Calu3 (cell line): ENCODE measurements at places on chromosomes 11 and 22. TPM values are rescaled to one million over a fixed set of nuclear protein-coding genes. Genes with fewer than 3 reads are reported as not detected.

DNA sequence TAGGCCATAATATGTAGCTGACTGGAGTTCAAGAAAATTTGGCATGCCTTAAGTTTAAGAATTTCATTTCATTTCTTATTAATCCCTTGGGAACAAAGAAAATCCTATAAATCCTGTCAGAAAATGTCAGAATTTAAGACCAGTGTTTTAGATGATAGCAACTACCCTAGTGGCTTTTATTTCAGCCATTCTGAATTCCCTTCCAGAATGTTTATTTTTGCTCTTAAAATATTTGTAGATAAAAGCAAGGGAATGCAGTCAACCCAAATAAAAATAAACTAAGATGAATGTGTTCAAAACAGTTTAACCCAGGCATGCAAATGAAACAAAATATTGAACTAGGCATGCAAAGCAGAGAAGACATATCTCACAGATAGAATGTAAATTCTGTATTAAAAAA, 356.9 kb upstream of the LRRC4C start:
- H3K27me3 ChIP-seq = no peaks in the 10 kb centered on the region
- no peak for DNase-seq
- no peak overlapping the region for H3K27ac ChIP-seq
- no peaks in the 10 kb centered on the region for H3K36me3 ChIP-seq
- H3K4me1 ChIP-seq = no peaks in the 10 kb centered on the region
- no peak overlapping the region for H3K4me3 ChIP-seq

DNA sequence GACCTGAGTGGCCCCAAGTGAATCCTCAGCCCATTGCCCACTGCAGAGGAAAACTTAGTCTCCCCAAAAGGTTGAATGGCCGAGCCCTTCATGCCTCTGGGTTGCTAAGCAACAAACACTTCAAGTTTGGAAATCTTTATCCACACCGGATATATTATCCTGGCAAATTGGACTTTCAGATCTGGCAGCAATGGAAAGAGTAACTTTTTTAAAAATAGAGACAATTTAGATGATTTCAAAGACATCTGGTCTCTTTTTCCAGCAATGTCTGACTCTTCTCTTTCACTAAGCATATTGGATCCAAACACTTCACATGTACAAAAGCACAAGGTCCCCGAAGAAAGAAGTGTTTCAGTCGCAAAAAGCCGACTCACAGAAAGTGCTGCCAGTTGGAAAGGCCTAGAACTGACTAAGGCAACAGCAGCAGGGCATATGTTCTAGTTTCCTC, 505.3 kb downstream of the SOX6 start:
- H3K36me3 ChIP-seq = no peaks in the 10 kb centered on the region
- no peak overlapping the region for H3K27ac ChIP-seq
- no peak overlapping the region for H3K4me3 ChIP-seq
- no peaks in the 10 kb centered on the region for H3K4me1 ChIP-seq
- no peak for DNase-seq
- H3K27me3 ChIP-seq = no peaks in the 10 kb centered on the region

GRCh38 chr11:14149683-14150082, 187.2 kb downstream of the SPON1 start:
- no peaks in the 10 kb centered on the region for H3K36me3 ChIP-seq
- H3K27ac ChIP-seq = no peak overlapping the region
- no peak overlapping the region for H3K4me3 ChIP-seq
- DNase-seq = no peak
- H3K27me3 ChIP-seq = peaks cover 38% of the 10 kb centered on the region

- no peak overlapping the region for H3K4me3 ChIP-seq
- no peaks in the 10 kb centered on the region for H3K27me3 ChIP-seq
- H3K27ac ChIP-seq = peak overlapping the region; percentile 86
- H3K4me1 ChIP-seq = peaks cover 17% of the 10 kb centered on the region
Observed at GRCh38 chr11:94128291-94128745, 323 bp upstream of the PANX1 start.

- no peak for DNase-seq
- H3K4me3 ChIP-seq = no peak overlapping the region
- peaks cover 22% of the 10 kb centered on the region for H3K4me1 ChIP-seq
- no peak overlapping the region for H3K27ac ChIP-seq
- H3K27me3 ChIP-seq = no peaks in the 10 kb centered on the region
- no peaks in the 10 kb centered on the region for H3K36me3 ChIP-seq
Observed at GRCh38 chr11:3959903-3960265, 104.4 kb downstream of the STIM1 start.

DNA sequence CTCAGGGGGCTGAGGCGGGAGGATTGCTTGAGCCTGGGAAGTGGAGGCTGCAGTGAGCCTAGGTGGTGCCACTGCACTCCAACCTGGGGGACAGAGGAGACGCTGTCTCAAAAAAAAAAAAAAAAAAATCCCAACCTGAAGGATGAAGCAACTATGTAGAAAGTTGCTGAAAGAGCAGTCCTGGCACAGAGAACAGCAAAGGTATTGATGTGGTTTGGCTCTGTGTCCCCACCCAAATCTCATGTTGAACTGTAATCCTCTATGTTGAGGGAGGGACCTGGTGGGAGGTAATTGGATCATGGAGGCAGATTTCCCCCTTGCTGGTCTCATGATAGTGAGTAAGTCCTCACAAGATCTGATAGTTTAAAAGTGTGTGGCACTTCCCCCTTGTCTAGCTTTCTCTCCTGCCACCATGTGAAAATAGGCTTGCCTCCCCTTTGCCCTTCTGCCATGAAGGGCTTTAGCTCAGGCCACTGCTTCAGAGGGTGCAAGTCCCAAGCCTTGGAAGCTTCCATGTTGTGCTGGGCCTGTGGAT, 10.7 kb upstream of the SERPING1 start:
- H3K4me3 ChIP-seq = no peak overlapping the region
- H3K27ac ChIP-seq = no peak overlapping the region
- H3K4me1 ChIP-seq = no peaks in the 10 kb centered on the region
- no peaks in the 10 kb centered on the region for H3K27me3 ChIP-seq
- H3K36me3 ChIP-seq = no peaks in the 10 kb centered on the region

PNPLA5 gene
- not detected in 2 replicates for total RNA-seq

GVQW3 gene
- 6.7 and 7.2 TPM in 2 replicates for total RNA-seq

- no peak for DNase-seq
- no peaks in the 10 kb centered on the region for H3K36me3 ChIP-seq
- H3K4me3 ChIP-seq = no peak overlapping the region
- H3K4me1 ChIP-seq = no peaks in the 10 kb centered on the region
- H3K27ac ChIP-seq = no peak overlapping the region
Observed at GRCh38 chr11:101582989-101583250, 887 bp downstream of the TRPC6 start.

NPTXR gene
- 6.1 and 6.6 TPM in 2 replicates for total RNA-seq

DNA sequence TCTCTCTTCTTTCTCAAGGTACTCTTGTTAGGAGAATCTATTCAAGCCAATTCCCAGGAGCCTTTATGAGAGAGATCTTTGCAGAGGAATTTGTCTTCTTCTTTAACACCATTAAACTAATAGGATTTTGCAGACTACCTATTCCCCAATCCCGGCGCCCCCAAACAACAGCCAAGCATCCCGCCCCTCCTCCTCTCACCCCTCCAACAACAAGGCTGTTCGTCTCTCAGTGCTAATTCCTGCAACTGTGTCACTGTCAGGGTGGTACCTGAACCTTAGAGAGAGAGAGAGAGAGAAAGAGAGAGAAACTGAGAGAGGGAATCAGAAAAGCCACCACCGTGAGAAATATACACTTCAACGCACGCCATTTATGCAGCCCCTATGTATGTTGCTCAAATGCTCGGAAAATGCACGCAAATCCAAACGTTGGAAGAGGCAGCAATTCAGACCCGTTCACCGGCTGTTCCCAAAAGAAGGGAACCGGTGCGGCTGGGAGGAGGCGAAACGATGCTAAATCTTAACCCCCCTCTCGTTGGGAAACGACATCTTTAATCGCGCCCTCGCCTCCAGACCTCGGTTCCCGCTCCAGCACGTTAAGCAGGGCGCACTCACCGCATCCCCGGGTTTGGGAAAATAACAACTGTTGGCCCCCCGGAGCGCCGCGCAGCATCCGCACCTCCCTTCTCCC, 961 bp downstream of the KCNA4 start:
- no peak overlapping the region for H3K4me3 ChIP-seq
- H3K36me3 ChIP-seq = no peaks in the 10 kb centered on the region
- DNase-seq = no peak
- H3K4me1 ChIP-seq = no peaks in the 10 kb centered on the region
- no peak overlapping the region for H3K27ac ChIP-seq
- H3K27me3 ChIP-seq = no peaks in the 10 kb centered on the region

DNA sequence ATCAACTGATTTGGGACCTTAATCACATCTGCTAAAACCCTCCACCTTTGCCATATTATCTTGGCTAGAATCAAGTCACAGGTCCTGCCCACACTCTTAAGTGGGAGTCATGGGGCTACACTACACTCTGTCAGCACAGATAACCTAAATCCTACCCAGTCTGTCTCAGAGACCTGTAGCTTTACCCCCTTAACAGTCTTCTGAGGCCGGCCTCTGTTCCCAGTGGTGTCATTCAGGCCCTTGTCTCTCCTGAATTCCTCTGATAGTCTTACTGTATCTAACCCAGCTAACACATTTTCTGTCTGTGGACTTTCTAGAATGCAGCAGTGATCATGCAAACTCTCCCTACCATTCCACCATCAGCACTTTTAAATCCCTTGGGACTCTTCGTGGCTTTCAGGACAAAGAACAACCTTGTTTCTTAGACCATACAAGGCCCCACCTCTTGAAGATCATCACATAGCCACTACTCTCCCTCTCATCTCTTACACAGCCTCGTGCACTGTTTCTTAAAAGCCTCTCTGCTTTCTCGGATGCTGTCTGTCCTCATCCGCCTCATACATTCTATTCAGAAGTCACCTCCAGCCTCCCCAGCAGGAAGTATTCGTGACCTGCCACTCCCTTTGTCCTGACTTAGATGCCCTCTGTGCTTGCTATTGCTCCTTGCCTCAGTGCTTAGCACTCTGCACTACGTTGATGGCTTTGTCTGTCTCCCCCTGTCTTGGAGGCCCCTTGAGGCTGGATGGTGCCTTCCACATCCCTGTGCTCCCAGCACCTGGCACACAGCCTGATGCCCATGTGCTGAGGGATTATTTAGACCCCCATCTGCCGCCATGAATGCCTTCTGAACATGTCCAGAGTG, 57.9 kb downstream of the PANX1 start:
- H3K4me1 ChIP-seq = no peaks in the 10 kb centered on the region
- H3K27me3 ChIP-seq = no peaks in the 10 kb centered on the region
- H3K27ac ChIP-seq = no peak overlapping the region
- no peak overlapping the region for H3K4me3 ChIP-seq
- no peak for DNase-seq
- H3K36me3 ChIP-seq = no peaks in the 10 kb centered on the region

DNA sequence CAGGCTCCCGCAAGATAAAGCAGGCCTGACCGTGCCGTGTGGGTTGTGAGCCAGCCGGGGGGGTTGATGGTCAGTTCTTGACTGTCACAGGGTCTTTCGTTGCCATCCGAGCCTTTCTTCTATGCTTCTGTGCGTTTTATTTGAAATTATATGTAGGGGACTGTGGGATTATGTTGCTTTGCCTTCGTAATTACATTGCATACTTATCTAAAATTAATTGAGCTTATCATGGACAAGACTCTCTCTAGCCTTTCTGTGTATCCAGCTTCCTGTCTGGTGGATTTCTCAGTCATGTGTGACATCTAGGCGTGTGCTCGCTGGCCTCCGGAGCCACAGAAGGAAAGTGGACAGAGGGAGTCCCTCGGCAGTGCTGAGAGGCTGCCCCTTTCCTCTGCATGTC, 93.2 kb downstream of the TBC1D22A start:
- peaks cover 9% of the 10 kb centered on the region for H3K36me3 ChIP-seq
- H3K4me3 ChIP-seq = no peak overlapping the region
- H3K27ac ChIP-seq = no peak overlapping the region
- no peak for DNase-seq
- H3K27me3 ChIP-seq = no peaks in the 10 kb centered on the region
- no peaks in the 10 kb centered on the region for H3K4me1 ChIP-seq

ARHGAP42 gene
- 9.9 and 10.3 TPM in 2 replicates for total RNA-seq

GRCh38 chr22:17916226-17916889, 108.0 kb downstream of the MICAL3 start:
- no peak for DNase-seq
- no peak overlapping the region for H3K4me3 ChIP-seq
- H3K4me1 ChIP-seq = peaks cover 19% of the 10 kb centered on the region
- no peaks in the 10 kb centered on the region for H3K36me3 ChIP-seq

MIOX gene
- 0.45 TPM in 1 of 2 replicates, not detected in the other for total RNA-seq

DNA sequence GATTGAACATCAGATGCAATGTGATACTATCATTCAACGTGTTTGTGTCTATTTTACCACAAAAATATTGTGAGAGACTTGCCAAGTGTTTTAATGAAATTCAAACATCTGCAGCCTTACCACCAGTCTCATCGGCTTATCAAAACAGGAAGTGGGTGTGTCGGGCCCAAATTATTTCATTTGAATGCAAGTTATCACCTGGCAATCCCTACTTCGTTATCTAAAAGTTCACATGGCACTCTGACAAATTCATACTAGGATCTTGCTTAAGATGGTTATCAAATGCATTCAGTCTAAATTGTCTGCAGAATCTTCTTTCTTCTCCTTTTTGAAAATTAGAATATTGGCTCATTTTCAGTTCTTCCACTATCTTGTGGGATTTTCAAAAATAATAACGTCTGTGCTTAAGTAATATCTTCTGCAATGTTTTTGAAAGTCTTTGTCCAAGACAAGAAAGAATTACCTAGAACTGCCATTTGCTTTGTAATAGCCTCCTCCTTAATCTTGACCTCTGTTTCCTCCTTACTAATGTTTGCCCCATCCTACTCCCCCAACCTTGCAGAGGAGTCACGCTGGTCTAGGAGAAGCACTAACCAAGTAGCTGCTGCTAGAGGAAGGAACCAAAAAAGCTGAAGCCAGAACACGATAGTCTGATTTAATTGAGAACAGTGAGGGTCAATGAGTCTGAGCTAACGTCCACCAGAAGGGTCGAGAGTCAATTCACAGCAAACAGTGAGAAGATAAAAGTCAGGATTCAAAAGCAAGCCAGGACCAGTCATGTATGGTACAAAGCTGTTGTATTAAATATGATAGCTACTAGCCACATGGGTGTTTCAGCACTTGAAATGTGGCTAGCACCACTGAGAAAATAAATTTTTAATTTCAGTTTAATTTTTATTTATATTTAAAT, 10.2 kb upstream of the BIRC3 start:
- no peak for DNase-seq
- H3K4me1 ChIP-seq = peaks cover 39% of the 10 kb centered on the region
- H3K27ac ChIP-seq = peak overlapping the region; percentile 87
- H3K36me3 ChIP-seq = peaks cover 13% of the 10 kb centered on the region
- no peaks in the 10 kb centered on the region for H3K27me3 ChIP-seq

GRCh38 chr22:30927806-30928205, 40.8 kb downstream of the MORC2 start:
- H3K4me1 ChIP-seq = no peaks in the 10 kb centered on the region
- H3K4me3 ChIP-seq = no peak overlapping the region
- no peak overlapping the region for H3K27ac ChIP-seq
- H3K27me3 ChIP-seq = no peaks in the 10 kb centered on the region
- peaks cover 44% of the 10 kb centered on the region for H3K36me3 ChIP-seq
- no peak for DNase-seq

DNA sequence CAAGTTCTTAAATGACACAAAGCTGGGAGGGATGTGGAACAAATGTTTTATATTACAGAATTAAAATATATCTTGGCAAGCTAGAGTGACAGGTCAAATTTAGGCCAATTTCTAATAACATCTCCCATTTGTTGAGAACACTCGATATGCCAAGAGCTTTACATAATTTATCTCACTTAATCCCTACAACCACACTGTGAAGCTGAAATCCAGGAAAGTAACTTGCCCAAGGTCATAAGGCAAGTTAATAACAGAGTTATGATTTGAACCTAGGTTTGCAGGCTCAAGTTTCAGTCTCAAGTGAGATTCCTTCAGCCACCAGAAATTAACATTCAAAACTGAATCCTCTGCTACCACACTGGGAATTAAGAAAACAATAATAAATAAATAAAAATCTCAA, 38.3 kb downstream of the RAB30 start:
- H3K27ac ChIP-seq = no peak overlapping the region
- DNase-seq = no peak
- H3K36me3 ChIP-seq = no peaks in the 10 kb centered on the region
- peaks cover 10% of the 10 kb centered on the region for H3K4me1 ChIP-seq
